ENCODE measurements at places on chromosomes 5 and 9.

- DNase-seq: no peak
These were observed 93.1 kb downstream of the PDE4D start for GRCh38 chr5:59800347-59800893.

DNA sequence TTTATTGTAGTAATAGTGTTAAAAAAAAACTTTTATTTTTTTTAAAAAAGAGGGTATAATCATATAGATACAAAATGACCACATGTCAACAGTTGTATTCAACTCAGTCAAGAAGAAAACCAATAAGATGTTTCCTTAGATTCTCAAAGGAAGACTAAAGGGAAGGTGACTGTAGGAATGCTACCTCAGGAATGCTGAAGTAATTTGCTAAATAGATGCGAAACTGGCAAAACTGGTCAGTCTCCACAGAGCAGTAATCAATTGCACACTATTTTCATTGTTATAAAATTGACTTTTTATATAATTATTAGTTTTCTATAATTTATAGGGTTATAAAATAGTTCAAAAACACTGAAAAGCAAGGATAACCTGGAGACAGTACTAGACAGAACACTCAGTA, 204.8 kb downstream of the GABRG2 start:
- DNase-seq: no peak

- no peak for DNase-seq
These were observed 113.6 kb downstream of the NR6A1 start for GRCh38 chr9:124657516-124657915.

DNA sequence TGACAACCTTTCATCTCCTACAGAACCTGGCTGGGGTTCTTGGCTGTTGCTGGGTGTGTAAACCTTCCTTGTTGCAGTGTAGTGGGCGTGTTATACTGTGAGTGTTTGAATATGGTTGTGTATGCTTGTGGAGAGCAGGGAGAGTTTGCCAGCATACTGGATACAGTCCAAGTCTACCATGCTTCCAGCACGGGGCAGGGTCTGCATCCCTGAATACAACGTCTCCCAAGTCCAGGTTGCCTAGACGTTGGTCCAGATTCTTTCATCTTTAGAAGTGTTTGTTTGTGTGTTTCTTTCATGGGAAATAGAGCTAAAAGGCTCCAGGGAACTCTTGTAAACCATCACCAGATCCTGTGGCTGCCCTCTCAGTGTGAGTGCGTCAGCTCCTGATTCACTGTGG, 46.4 kb downstream of the SYK start:
- DNase-seq: no peak

DNA sequence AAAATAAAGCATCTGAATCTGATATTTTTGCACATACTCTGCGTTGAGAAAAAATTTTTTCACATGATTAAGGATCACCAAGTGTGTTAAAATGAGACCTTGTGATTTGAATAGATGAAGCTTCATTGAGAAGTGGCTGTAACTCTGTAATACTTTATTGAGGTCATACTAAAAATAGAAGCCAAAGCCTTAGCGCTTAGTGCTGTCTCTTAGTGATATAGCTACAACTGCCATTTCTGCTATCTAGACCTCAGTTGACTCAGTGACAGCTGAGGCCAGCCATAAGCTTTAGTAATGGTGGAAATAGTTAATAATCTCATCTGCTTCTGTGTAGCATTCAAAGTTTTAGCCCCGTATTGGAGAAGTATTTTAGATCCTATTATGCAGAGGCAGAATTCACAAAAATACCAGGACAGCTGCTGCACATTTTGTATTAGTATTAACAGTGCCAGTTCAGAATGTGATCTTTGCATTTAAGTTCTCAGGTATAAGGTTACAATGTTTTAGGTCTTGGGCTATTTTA, 107.4 kb upstream of the SGCD start:
- peak; percentile 68 for DNase-seq

GRCh38 chr5:30194595-30194994, 998.9 kb upstream of the CDH6 start:
- no peak for DNase-seq

All from tongue (tissue), 3 donors.